GM12864 (cell line): ENCODE measurements at places on chromosomes 2 and 18.

DNA sequence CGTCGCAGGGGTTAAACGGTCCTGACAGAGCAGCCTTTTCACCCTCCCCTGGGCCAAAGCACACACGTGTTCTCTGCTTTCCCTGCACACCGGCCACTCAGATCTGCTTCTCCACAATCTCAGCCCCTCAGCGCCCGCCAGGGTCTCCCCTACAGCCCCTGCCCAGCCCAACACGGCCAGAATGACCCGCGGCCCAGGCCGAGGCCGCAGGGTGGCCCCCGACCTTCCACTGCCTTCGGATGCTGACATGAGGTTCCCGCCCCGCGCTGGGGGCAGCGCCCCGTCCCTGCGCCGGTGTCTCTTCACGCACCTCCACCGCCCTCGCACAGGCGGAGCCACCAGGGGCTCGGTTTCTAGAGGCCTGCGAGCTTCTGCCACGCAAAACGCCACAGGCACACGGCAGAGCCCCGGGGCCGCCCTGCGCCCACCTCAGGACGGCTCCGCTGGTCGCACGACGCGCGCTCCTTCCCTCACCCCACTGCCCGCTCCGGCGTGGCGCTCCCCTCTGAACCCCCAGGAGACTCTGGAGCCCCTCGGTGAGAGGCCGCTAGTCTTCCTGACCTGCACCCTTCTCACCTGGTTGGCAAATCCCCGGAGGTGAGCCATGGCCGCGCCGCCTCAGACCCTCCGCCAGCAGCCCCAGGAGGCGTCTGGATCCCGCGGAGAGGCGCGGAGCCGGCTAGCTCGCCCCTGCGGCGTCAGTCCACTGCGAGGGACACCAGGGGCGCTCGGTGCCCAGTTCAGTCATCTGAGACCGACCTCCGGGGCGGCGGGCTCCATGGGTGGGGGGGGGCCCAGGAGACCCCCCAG is 749 bp downstream of the STK25 start:
- DNase-seq = no peak

DNA sequence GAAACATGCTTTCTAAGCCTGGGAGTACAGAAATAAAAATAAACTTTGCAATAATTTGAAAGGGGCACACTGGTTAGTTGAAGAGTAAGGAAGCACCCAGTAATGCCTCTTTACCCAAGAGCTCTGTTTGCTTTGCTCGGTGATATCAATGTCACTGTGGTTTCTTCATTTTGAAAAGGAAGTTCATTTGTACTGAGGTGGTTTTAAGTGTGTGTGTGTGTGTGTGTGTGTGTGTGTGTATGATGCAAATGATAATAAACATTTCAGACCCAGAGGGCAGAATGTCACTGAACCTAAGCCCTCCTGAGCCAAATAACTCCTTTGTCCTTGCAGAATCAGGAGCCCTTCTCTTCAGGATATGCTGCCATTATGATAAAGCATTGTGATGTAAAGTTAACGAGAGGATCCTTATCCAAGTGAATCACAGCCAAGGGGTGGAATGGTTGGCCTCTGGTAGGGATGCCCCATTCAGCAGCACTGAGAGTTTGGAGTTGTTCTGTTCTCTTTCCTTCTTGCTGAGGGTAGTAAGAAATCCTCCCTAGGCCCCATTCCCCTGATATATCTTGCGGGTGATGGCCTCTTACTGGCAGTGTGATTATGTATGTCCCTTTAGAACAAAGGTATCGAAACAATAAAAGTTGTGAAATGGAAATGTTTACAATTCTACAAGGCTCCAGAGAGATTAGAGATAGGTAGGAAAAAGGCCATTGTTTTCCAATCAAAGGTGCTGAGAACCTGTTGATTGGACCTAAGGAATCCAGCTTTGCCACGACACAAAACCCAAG is 7.6 kb downstream of the ITGA6 start:
- no peak for DNase-seq

DNA sequence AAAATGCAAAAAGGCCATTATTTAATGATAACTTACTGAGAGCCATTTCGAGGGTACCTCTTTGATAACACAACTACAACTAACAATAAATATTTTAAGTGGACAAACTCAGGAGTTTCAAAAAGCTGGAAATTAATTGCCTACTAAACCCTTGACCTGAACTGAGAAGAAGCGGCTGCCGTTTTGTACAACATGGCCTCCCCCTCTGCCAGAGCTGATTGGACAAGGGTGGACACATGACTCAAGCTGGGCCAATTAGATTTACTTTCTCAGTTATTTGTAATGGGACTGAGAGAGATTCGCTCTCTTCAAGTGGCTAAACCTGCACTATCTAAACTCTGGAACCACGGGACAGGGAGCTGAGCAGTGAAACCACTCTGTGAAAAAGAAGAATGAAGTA is 135.9 kb upstream of the SERPINE2 start:
- no peak for DNase-seq

- no peak for DNase-seq
Observed at GRCh38 chr2:212489719-212490346, 48.8 kb downstream of the ERBB4 start.

- no peak for DNase-seq
Observed at GRCh38 chr2:173048522-173048896, 27.1 kb upstream of the MAP3K20 start.

- no peak for DNase-seq
Observed at GRCh38 chr18:45642238-45642637, 27.0 kb downstream of the SLC14A2 start.

GRCh38 chr2:213021971-213022899 is 129.2 kb downstream of the IKZF2 start:
- peak; percentile 79 for DNase-seq

DNA sequence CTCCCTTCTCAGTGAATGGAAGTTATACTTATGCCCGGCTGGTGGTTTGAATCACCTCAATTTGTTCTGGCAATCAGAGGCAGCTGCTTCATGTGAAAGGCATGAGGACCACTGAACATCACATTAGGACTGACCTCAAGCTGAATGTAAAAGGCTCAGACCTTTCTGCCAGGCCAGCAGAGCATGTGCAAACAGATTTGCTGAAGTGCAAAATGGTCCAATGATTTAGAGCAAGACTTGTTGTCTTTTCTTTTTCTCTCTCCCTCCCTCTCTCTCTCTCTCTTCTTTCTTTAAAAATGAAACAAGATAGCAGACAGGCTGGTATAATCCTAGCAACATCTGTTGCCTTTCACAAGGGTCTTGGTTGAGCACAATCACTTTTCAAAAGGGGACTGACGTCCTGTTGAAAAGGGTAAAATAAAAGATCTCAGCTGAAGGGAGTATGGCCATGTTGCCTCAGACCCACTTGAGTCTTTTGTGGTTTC is 13.3 kb upstream of the CDH7 start:
- no peak for DNase-seq

DNA sequence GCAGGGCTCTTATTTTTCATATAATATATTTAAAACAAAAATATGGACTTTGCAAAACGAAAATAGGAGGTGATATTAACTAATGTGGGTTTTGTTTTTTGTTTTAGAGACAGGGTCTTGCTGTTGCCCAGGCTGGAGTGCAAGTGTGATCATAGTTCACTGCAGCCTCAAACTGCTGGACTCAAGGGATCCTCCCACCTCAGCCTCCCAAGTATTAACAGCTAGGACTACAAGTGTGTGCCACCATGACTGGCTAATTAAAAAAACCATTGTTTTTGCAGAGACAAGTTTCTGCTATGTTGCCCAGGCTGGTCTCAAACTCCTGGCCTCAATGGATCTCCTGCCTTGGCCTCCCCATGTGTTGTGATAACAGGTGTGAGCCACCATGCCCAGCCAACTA is 70.4 kb upstream of the FZD5 start:
- DNase-seq = no peak

- DNase-seq = no peak
Observed at GRCh38 chr18:13629841-13630715, 96.3 kb downstream of the FAM210A start.

DNA sequence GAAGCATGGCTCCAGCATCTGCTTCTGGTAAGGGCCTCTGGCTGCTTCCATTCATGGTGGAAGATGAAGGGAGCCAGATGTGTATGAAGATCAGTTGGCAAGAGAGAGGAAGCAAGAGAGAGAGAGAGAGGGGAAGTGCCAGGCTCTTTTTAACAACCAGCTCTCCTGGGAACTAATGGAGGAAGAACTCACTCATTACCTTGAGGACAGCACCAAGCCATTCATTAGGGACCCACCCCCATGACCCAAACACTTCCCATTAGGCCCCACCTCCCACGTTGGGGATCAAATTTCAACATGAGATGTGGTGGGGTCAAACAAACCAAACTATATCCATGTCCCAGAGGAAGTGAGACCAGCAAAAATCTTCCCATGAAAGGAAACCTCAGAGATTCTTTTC is 124.8 kb upstream of the SIX2 start:
- no peak for DNase-seq

DNA sequence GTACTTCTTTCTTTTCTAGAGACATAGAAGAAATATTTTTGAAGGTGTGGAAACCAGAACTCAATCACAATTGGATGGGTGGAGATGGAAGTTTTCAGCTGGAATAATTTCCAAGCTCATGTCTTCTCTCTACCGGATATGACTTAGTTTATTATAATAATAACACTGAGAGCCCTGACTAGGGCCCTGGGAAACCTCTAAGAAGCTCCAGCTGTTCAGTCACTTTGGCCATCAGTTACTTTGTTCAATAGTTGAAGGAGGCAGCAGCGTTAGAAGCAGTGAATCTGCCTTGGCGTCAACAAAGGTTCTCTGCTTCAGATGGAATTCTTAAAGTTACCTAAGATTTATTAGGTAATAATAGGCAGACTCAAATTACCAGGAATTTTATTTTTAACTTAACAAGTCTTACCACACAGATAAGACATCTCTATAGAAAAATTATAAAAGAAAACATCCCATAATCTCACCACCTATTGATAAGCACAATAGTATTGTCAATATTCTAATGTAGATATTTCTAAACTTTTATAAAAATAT is 293.8 kb upstream of the CHAC2 start:
- no peak for DNase-seq

- no peak for DNase-seq
Observed at GRCh38 chr18:32380559-32380958, 90.1 kb downstream of the GAREM1 start.

DNA sequence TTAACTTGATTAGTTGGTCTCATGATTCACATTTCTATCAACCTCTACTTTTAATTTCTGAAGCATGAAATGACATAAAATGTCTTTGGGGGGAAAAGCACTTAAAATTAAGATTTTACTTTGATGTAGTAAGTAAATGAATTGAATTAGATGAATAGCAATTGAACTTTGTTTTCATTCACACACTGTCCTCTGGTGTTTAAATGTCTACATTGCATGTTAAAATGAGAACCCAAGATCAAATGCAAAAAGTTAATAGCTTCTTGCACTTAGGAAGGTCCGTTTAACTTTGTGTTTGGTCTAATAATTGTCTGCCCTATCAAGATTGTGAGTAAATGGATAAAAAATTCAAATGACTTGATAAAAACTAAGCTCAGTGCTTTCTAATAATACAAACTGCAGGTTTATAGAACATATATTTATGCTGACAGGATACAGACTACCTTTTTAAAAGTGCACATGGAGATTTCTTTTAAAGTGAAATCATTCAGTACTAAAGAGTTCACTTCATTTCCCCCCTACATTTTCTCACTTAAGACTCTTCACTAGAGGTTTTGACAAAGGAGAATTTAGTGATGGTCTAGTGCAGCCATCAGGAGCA is 156.2 kb upstream of the NABP1 start:
- DNase-seq = no peak

- no peak for DNase-seq
Observed at GRCh38 chr2:43425659-43426058, 170.2 kb downstream of the THADA start.
